Myocyte (in vitro differentiated cells): ENCODE measurements at places on chromosomes 1 and 21. TPM values are rescaled to one million over a fixed set of nuclear protein-coding genes. Genes with fewer than 3 reads are reported as not detected.

The FALEC gene
- total RNA-seq: not detected in 2 replicates

The TSTD1 gene
- total RNA-seq: 51.7 and 73.4 TPM in 2 replicates

The RIPPLY3 gene
- not detected in 2 replicates for total RNA-seq

The ZNF593 gene
- 25.6 and 27.8 TPM in 2 replicates for total RNA-seq

The GAS5 gene
- 275 and 402 TPM in 2 replicates for total RNA-seq

The FMO3 gene
- total RNA-seq: 0.62 TPM in 1 of 2 replicates, not detected in the other

The XKR8 gene
- total RNA-seq: 5.1 and 6.6 TPM in 2 replicates

The PTGFR gene
- total RNA-seq: 15.9 and 18.5 TPM in 2 replicates

The OTUD7B gene
- total RNA-seq: 13.4 and 14.9 TPM in 2 replicates

The ACTL8 gene
- total RNA-seq: not detected in 2 replicates

The LRRC53 gene
- 0.10 and 0.11 TPM in 2 replicates for total RNA-seq

The NBPF6 gene
- not detected in 2 replicates for total RNA-seq

The PGBD5 gene
- total RNA-seq: 26.9 and 38.7 TPM in 2 replicates

The FCAMR gene
- not detected in 2 replicates for total RNA-seq

GRCh38 chr1:177164380-177165068 is at the start of gene ASTN1:
ASTN1 (minus strand) TSS chr1:177164712; CDS start chr1:177164676, 36 bp downstream.
- no peak for DNase-seq

DNA sequence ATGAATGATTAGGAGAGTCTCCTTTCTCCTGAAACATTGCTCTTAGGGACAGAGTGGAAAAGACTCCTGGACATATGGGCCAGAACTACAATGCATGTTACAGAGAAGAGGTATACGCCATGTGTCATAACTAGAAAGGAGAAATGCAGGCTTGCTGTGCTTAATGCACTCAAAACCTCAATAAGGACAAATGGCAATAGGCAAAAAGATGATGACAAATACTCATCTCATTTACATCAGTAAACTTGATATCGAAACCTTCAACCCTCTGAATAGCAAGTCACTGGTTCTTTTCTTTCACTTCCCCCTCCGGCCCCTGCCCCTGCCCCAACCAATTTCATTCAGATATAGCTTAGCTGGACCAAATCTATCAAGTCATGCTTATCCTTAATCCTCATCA is 1.9 kb upstream of the GPR88 start:
- no peak for DNase-seq

- no peak for DNase-seq
Observed at GRCh38 chr1:203682473-203683383, 56.1 kb downstream of the ATP2B4 start.

- no peak for DNase-seq
Observed at GRCh38 chr1:41592451-41593125, 108.1 kb upstream of the EDN2 start.

DNA sequence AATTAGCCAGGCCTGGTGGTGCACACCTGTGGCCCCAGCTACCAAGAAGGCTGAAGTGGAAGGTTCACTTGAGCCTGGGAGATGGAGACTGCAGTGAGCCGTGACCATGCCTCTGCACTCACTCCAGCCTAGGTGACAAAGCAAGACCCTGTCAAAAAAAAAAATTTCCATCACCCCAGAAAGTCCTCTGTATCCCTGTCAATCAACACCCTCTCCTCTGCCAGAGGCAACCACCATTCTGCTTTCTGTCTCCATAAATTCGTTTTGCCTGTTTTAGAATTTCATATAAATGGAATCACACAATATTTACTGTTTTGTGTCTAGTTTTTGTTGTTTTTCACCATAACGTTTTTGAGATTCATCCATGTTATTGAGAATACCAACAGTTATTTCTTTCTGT is 141.6 kb upstream of the SLC45A1 start:
- DNase-seq: no peak

DNA sequence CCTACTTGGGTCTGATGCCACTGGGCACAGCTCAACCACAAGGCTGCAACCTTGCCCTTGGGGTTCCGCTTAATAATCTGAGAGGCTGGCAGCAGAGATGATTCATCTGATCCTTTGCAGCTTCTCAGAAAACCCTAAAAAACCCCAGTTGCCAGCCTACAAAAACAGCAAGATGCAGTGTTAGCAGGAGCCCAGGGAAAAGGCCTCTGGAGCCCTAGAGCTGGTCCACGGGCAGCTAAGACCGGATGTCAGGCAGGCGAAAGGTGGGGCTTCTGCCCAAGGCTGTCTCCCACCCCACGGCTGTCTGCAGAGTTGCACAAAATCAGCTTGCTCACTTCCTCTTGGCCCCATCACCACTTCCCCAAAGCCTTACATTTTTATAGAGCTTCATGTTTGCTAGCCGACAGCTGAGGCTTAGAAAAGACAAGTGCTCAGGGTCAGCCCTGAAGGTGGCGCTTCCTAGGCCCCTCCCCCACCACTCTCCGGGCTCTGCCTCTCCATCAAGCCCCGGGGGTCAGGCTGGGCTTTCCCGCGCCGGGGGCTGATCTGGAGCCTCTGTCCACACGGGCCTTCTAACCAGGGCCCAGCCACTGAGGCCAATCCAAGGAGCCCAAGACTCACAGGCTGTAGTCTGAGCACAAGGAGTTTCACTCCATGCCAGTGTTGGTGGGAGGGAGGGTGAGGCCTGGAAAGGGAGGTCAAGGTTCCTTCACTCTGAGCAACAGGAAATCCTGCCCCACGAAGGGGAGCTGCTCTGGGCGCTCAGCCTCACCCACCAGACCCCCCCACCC is 4.2 kb upstream of the ADORA3 start:
- DNase-seq: peak; percentile 78

- DNase-seq: no peak
Observed at GRCh38 chr21:42406866-42407265, 3.2 kb downstream of the UBASH3A start.

GRCh38 chr1:241113557-241113956 is 243.4 kb downstream of the RGS7 start:
- DNase-seq: no peak

- DNase-seq: no peak
Observed at GRCh38 chr1:30955448-30956015, 47.0 kb upstream of the SDC3 start.

- no peak for DNase-seq
Observed at GRCh38 chr1:24708938-24709337, 36.3 kb upstream of the CLIC4 start.

DNA sequence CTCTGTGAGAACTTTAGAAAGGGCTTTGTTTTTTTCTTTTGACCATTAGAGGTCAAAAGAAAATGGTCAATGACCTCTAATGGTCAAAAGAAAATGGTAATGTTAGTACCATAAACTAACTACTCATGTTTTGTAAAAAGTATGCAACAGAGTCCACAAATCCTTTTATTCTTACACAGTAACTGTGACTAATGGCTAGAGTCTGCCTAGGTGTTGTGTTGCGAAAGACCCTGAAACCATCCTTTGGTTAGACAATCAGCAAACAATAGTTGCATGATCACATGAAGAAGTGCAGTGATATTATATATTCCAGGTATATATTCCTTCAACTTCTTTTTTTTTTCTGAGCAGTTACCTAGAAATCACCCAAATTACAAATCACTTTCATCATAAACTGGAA is 40.9 kb downstream of the NEGR1 start:
- DNase-seq: no peak

DNA sequence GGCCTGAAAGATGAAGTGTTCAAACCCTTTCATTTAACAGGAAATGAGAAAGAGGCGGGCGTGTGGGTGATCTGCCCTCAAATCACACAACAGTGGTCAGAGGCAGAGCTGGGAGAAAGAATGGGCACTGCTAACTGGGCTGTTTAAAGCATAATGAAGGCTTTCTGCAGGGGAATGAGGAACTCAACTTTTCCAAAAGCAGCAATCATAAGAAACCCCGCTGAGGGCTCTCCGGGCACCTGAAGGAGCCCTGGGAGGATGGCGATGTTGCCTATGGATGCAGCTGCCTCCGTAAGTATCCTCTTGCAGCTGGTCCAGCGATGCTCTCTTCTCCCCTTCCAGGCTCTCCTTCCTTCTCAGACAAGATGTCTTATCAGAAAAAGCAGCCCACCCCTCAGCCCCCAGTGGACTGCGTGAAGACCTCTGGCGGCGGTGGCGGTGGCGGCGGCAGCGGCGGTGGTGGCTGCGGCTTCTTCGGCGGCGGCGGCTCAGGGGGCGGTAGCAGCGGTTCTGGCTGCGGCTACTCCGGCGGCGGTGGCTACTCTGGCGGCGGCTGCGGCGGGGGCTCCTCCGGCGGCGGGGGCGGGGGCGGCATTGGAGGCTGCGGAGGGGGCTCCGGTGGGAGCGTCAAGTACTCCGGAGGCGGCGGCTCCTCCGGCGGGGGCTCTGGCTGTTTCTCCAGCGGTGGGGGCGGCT is 1.2 kb downstream of the LORICRIN start:
- no peak for DNase-seq

DNA sequence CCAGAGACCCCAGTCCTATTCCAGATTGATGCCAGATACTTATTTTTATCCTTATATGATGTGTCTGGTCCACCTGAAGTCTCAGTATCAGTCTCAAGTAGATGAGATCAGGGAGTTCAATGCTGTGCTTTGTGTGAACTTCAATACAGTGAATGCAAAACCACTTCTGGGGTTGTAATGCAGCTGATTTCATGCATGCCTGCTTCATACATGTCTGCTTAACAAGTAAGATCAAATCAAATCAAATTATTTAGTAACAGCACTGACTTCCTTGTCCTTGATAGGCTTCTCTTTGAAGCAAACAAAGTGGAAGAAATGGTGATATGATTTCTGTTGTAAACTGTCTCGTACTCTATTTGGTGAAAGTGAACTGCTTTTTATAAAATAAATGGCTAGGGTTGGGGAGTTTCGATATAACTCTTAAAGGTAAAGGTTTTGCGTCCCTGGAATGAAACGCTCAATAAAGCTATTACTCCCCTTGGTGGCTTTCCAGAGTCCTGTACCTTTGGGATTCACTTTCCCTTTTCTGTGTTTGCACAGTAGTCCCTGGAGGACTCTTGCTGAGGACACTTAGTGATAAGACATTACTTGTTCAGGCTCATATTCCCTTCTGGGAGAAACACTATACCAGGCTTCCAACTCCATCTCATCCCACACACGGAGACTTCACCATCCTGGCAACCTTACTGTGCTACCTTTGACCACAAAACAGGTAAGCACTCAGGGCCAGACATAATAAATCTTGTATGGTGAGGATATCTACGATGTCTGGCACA is 59.3 kb downstream of the FH start:
- no peak for DNase-seq

GRCh38 chr1:210117681-210118170 is 114.9 kb upstream of the SERTAD4 start:
- DNase-seq: no peak

DNA sequence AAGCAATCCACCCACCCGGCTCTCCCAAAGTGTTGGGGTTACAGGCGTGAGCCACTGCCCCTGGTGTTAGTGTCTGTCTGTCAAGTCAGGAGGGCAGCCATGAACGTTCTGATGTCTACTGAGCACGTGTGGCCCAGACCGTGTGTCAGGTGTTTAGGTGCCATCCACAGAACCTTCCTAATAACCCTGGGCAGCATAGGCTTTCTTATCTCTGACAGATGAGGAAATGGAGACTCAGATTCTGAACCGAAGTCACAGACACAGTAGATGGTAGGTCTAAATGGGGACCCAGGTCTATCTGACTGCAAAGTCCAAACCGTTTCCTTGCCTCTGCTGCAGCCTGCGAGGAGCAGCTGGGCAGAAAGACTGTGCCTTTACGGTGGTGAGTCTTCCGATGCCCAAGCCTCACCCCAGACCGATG is 622 bp upstream of the IL6R start:
- DNase-seq: no peak

DNA sequence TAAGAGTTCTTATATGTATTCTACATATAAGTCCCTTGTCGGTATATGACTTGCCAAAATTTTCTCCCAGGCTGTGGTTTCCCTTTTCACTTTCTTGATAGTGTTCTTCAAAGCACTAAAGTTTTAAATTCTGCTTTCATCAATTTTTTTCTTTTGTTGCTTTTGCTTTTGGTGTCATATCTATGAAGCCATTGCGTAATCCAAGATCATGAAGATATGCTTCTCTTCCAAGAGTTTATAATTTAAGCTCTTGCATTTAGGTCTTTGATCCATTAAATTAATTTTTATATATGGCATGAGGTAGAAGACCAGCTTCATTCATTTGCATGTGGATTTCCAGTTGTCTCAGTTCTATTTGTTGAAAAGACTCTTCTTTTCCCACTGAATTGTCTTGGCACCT is 22.2 kb downstream of the DESI2 start:
- no peak for DNase-seq

DNA sequence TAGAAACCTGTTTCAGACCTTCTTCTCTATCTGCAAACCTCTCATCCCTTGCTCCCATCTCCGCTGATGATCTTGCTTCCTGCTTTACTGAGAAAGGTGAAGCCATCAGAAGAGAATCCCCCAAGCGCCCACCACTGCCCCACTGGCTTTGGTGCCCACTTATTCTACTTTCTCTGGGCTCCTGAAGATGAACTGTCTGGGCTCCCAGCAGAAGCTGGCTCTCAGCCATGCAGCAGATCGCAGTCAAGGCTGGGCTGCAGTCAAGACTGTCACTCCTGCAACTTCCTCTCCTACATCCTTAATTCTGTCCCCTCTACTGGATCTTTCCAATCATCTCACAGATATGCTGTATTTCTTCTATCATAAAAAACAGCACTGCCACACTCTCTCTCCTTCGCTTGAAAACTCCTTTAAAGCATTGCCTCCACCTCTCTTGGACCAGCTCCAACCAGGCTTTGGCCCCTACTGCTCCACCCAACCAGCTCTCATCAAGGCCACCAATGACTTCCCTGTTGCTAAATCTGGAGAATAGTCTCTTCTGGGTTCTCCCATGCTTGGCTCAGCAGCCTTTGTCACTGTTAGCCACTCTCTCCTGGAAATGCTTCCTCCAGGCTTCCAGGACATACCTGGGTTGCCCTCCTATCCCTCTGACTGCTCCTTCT is 25.8 kb downstream of the TRIM62 start:
- DNase-seq: no peak

DNA sequence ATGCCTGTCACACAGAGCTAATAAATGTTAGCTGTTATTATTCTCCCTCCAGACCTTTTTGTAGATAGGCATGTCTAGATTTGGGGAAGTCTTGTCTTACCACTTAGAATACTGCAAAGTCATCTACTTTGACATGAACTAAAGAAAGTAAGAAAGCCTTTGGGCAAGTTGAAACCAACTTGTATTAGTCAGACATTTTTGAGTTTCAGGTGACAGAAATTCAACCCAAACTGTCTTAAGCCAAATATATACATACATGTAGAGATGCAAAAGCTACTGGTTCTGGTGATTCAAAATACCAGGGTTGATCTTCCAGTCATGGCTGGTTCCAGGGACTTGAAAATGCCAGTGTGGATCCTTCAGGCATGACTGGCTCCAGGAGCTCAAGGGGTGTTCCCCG is 276.8 kb upstream of the TMEM51 start:
- no peak for DNase-seq

DNA sequence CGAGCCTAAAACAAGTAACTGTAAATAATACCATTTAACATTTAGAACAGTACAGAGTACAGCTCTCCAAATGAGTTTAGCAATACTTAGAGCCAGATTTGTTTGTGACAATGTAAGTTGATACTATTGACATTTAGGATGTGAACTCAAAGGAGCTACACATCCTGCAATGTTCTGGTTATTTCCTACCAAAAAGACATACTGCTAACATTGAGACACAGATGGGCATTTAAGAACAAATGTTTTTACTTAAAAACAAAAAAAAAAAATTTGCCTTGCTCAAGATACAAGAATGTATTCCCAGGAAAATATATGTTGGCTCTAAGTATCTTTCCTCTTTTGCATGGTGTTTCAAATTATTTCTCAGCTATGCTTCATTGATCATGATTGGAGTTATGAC is 1464.8 kb upstream of the PRMT6 start:
- no peak for DNase-seq
